ENCODE measurements at places on chromosomes 1 and 21.

DNA sequence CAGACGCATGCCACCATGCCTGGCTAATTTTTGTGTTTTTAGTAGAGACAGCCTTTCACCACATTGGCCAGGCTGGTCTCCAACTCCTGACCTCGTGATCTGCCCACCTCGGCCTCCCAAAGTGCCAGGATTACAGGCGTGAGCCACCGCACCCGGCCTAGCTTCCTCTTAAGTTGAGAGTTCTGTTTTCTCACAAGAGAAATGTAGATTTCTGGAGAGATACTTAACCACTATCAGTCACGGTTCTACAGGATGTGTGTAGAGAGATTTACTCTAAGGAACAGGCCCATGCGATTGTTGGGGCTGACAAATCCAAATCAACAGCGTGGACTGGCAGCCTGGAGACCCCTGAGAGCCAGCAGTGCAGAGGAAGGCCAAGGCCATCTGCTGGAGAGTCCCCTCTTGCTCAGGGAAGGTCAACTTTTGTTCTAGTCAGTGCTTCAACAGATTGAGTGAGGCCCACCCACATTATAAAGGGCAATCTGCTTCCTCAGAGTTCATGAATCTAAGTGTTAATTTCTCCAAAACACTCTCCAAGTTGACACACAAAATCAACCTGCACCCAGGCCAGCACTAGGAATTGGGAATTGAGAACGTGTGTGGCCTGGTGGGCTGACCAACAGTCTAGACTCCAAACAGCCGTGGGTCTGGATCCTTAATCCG is 38.7 kb downstream of the CHAF1B start:
- DNase-seq = no peak

GRCh38 chr1:173489149-173489600 is 12.0 kb downstream of the PRDX6 start:
- no peak for DNase-seq

GRCh38 chr1:101781201-101781831 is 215.4 kb downstream of the OLFM3 start:
- DNase-seq = no peak

GRCh38 chr1:19370453-19371170 is 58.5 kb downstream of the SLC66A1 start:
- no peak for DNase-seq

- DNase-seq = no peak
Measured at GRCh38 chr1:185939142-185939541, 205.0 kb downstream of the HMCN1 start.

- no peak for DNase-seq
Measured at GRCh38 chr1:54297596-54298283, 97.8 kb downstream of the MRPL37 start.

- DNase-seq = no peak
Measured at GRCh38 chr1:74396462-74396861, 115.9 kb downstream of the LRRC53 start.

- DNase-seq = no peak
Measured at GRCh38 chr1:164101802-164102201, 457.2 kb upstream of the PBX1 start.

DNA sequence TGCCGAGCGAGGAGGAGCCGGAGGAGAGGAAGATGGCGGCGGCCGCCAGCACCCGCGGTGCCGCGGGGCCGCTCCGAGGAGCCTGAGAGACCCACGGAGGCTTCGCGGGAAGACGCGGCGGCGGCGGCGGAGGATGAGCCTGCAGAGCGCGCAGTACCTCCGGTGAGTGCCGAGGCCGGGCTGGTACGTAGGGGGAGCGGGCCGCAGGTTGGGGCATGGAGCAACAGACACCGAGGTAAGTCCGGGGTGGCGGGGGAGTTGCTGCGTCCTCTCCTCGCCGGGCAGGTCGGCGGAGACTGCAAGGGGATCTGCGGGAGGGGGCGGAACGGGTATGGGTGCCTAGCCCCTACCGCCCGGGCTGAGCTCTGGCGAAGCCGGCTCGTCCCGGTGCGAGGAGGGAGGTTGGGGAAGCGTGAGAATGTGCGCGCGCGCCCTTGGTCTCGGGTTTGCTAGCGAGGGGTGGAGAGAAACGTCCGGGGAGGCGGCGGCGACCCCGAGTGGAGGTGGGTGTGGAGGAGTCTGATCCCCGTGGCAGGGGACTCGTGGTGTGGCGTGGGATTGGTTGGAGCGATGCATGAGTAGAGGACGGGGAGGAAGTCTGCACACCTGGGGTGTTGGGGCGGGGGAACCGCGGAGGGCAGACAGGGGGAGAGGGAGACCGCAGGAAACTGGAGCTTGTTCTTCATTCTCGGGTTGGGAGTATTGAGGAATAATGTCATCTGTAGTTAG is at the start of gene SMG7:
SMG7 (plus strand) TSS at position 12 of the 729 bp plus-strand sequence; CDS start at position 134, 122 bp downstream.
- no peak for DNase-seq

Measured in DMS 273 treated with DMSO at 0.1 percent for 48 hours (cell line).